ENCODE measurements at places on chromosomes 13 and 19. TPM values are rescaled to one million over a fixed set of nuclear protein-coding genes. Genes with fewer than 3 reads are reported as not detected.

Gene SLC7A9
- total RNA-seq = 0.50 TPM

Gene IGFL1
- total RNA-seq = not detected

Gene TLE2
- total RNA-seq = 1.4 TPM

Gene NALCN
- total RNA-seq = 0.35 TPM

Gene MCEMP1
- not detected for total RNA-seq

Gene CACTIN
- total RNA-seq = 36.3 TPM

Gene RPS19
- total RNA-seq = 2,613 TPM

Gene CGB2
- not detected for total RNA-seq

Gene SUCLA2
- 53.1 TPM for total RNA-seq

Gene RUBCNL
- 29.7 TPM for total RNA-seq

Gene FUT1
- 0.59 TPM for total RNA-seq

Gene FUT6
- total RNA-seq = not detected

Gene PABPC3
- total RNA-seq = 0.14 TPM

Gene NANOS2
- total RNA-seq = not detected

Gene GPR12
- total RNA-seq = 0.14 TPM

Gene TBXA2R
- total RNA-seq = 0.23 TPM

Gene NPHS1
- total RNA-seq = not detected

Gene PRX
- total RNA-seq = 2.8 TPM

Gene ZNF816
- total RNA-seq = 13.8 TPM

Gene ODAD3
- 3.1 TPM for total RNA-seq

Gene NLRP4
- total RNA-seq = not detected

Gene NLRP9
- total RNA-seq = not detected

Gene CDC16
- 80.2 TPM for total RNA-seq

Gene ZNF805
- total RNA-seq = 16.1 TPM

Gene CD22
- total RNA-seq = not detected
